GM13977 (cell line): ENCODE measurements at places on chromosomes 12 and 14.
A peak's percentile ranks its signal among the peaks of the same experiment; 100 is the strongest.

DNA sequence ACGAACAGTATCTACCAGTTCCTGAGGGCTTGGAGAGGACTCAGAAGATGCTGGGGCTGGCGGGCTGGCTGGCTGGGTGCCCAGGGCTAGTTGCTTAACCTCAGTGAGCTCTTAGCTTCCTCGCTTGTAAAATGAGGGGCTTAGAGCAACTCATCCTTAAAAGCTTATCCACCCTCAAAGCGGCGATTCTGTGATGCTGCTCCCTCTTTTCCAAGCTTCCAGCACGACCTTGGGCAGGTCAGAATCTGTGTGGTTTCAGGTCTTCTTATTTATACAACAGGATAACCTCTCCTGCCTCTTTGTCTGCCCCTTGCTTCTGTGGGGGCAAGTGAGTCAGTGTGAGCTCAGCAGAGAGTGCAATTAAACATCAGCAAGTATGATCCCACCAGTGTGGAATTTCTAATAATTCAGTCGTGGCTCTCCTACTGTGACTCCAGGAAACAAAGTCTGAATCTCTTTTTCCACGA lies 281.8 kb downstream of the KSR2 start:
- no peak for DNase-seq

DNA sequence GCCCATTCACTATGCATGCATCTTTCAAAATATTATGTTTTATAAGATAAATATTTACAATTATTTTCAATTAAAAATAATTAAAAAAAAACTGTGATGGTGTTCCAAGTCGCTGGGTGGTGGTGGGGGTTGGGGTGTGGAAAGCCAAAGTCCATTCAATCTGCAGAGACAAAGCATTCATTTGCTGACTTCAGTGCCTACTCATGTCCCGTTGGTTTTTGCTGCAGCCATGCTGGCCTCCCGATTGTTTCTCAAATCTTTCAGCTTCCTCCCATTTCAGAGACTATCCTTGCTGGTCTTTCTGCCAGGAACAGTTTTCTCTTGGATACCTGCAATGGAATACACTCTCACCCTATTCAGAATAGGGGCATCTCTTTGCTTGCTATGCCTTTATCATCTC lies 331.5 kb upstream of the NOVA1 start:
- DNase-seq: no peak

DNA sequence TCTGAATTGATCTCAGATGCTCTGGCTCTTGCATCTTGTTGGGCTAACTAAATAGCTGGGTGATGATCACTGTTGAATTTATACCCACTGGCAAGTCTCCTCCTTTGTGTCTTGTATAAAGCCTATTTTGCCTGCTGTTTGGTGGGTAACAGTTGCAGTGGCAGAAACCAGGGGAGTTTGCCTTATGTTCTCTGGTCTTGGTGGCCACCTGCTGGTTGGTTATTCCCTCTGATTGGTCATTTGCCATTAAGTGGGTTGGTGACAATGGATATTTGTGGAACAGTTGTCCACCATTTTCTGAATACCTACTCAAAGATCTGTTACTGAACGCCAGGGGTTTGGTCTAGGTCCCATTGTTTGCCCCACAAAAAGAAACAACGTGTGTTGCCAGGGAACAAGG lies 52.1 kb downstream of the AVPR1A start:
- no peak for DNase-seq

- DNase-seq: peak; percentile 93
Measured at GRCh38 chr12:546920-547845, 87.4 kb downstream of the B4GALNT3 start.

DNA sequence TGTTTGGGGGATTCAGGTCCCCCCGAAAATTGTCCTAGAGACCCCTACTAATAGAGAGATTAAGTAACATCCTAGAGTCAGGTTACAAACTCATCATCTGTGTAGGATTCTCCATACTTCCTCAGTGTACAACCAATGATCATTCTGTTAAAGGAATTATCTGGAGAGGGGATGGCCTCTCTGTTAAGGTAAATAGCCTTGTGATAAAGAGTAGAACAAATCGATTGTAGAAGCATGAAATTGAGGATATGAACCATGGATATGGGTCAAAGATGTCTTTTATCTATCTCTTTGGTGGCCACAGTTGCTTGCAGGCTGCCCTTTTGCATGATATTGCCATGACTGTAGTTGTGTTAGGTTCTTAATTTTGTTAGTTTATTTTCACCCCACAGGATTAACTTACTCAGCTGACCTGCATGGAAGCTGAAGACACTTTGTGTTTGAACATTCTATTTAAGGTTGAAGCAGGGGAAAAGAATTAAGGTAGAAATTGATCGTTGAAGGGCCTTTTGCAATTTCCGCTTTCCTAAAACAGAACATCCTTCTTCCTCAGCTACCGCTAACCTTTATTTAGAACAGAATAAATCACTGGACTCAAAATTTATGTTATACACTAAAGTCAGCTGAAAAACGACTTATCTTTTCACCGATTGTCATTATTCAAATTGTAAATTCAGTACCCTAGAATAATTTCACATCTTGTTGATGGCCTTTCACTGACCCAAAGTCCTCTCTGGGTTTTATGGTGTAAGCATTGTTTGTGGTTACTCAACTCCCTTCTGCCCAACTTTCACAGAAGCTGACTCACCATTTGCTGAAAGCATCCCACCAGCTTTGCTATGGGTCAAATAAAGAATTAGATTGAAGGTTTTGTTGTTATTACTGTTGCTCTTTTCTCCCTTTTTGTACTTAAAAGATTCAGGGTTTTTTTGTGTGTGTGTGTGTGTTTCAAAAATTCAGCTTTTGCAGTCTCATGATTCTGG lies 52.3 kb downstream of the IRAK3 start:
- no peak for DNase-seq
